ENCODE measurements at places on chromosomes 3 and 15.

GRCh38 chr15:38899300-38899699 is 334.7 kb upstream of the RASGRP1 start:
- no peak for DNase-seq

DNA sequence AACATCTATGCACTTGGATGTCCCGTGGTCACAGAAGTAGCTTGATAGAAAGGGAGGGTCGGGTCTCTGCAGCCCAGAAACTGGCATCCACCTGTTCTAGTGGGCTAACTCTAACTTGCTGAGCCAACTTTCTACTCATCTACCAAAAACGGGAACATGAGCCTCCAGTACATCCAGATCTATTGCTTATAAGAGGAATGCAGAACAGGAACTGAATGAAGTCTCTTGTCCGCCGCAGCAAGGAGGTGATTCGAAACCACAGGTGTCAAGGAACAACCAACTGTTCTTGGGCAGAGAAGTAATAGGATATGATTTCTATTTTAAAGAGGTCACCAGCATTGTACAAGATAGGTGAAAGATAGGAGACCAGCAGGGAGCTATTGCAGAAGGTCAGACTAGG is 17.9 kb downstream of the TERC start:
- no peak for DNase-seq

GRCh38 chr3:71033681-71034220 is 549.8 kb downstream of the FOXP1 start:
- no peak for DNase-seq

- DNase-seq: no peak
Measured at GRCh38 chr3:77456906-77457305, 417.0 kb downstream of the ROBO2 start.

- DNase-seq: no peak
Measured at GRCh38 chr3:84275532-84275931, 683.3 kb upstream of the CADM2 start.

- DNase-seq: no peak
Measured at GRCh38 chr3:181336597-181336996, 347.1 kb upstream of the DNAJC19 start.

GRCh38 chr3:110754212-110754916 is 317.3 kb upstream of the NECTIN3 start:
- DNase-seq: no peak

GRCh38 chr3:128254066-128254590 is 100.8 kb downstream of the EEFSEC start:
- no peak for DNase-seq

DNA sequence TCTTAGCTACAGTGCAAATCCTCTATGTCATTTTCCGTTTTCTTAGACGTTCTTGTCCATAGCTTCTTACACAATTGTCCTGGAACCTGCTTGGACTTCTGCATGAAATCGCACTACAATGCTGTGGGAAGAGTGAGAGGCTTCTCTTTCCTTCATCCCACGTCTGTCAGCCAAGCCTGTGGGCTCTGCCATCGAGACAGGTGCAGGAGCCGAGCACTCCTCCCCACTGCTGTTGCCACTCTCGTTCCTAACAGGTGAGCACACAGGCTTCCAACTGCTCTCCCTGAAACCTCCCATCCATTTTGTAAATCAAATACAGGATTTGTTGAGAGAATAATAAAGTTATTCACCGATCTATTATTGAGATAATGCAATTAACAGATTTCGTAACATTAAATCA is 23.5 kb downstream of the ZXDC start:
- no peak for DNase-seq

Data from GOT3 (cell line).